ENCODE measurements at places on chromosomes 2 and 18.

- no peak for DNase-seq
Observed at GRCh38 chr2:2744958-2745715, 414.1 kb upstream of the MYT1L start.

DNA sequence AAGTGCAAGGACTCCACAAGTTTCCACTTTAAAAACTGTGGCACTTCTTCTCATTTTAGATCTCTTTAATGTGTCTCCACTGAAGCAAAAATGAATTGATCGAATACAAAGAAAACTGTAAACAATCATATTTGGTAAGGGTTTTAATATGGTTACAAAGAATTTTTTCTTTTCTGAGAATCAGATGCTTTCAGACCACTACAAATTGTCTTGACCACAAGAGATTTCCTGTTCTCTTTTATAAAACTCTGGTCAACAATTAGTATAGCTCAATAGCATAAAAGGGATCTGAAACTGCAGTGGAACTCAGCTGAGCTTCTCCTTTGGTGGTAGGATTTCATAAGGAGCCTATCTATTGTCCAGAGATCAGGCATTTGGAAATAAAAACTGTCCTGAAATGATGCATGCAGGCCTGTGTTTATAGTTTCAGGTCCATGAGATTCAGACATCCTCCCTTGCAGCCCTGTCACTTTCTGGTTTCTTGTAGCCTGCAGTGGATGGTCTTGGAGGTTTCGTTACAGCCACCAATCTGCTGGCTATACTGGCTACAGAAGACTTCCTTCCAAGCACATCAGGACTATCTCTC lies 120.0 kb downstream of the DOCK10 start:
- peak; percentile 79 for DNase-seq

- no peak for DNase-seq
Observed at GRCh38 chr2:219527076-219527394, 12.8 kb downstream of the ASIC4 start.

GRCh38 chr2:174729797-174730697 lies 34.2 kb downstream of the CHRNA1 start:
- DNase-seq: no peak

DNA sequence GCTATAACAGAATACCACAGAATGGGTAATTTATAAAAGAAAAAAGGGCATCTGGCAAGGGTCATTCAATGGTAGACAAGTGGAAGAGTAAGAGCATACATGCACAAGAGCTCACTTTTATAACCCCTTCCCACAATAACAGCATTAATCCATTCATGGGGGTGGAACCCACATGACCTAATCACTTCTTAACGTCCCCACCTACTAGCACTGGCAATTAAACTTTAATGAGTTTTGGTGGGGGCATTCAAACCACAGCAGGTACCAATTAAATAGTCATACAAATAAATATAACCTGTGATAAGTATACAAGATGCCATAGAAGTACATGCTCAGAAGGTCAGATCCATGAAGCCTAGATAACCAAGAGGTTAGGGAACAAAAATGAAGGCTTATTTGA lies 48.6 kb downstream of the ROCK1 start:
- no peak for DNase-seq

DNA sequence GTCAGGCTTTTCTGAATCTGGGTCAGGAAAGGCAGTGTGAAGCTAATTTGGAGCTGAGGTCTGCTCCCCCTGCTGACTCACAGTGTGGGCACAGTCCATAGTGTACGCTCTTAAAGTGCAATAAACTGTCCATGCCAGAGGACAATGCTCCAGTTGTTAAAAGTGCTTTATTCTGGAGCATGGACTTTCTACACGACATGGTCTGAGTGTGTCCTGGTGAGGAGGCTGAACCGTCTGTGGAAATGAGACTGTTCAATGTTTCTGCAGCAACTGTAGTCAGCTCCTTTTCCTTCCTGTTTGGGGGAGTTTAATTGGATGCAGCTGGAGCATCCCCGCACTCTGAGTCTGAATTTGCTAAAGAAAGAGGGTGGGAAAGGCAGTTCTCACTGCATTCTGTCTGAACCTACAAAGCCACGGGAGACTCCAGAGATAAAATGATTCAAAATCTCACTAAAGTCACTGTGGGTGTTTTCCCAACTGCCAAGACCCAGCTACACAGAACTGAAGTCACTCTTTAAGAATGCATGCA lies 110.2 kb upstream of the TRIB2 start:
- no peak for DNase-seq

GRCh38 chr2:195677884-195678283 lies 20.9 kb downstream of the SLC39A10 start:
- no peak for DNase-seq

- DNase-seq: no peak
Observed at GRCh38 chr18:919078-919477, 14.4 kb downstream of the ADCYAP1 start.

DNA sequence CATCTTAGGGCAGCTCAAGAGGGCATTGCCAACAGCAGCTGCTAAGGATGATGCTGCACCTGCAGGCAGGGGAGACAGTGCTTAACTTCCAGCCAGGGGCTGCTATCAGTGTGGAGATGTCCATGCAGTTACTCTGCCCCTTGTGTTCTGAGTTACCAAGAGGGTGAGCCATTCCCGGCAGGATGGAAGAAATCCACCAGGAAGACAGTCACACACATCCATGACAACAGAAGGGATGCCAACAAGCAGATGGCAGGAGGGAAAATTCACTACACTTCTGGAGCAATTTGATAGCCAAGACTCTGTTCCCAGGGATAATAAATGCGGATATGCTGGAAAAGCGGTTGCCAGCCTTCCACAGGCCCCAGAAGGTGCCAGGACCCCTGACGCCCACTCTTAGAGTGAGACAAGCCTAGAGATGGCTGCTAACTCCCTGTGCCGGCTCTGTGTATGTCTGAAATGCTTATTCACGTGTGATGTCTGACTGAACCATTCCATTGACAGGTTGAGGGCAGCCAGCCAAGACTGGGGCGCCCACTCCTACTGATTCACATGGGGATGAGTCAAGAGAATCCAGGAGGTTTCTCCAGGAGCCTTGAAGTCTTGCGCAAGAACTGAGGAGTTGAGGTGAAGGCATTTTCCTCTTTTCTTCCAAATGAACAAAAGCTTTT lies 24.5 kb downstream of the LOXHD1 start:
- no peak for DNase-seq

GRCh38 chr2:46171411-46171953 lies 125.7 kb upstream of the EPAS1 start:
- DNase-seq: no peak

DNA sequence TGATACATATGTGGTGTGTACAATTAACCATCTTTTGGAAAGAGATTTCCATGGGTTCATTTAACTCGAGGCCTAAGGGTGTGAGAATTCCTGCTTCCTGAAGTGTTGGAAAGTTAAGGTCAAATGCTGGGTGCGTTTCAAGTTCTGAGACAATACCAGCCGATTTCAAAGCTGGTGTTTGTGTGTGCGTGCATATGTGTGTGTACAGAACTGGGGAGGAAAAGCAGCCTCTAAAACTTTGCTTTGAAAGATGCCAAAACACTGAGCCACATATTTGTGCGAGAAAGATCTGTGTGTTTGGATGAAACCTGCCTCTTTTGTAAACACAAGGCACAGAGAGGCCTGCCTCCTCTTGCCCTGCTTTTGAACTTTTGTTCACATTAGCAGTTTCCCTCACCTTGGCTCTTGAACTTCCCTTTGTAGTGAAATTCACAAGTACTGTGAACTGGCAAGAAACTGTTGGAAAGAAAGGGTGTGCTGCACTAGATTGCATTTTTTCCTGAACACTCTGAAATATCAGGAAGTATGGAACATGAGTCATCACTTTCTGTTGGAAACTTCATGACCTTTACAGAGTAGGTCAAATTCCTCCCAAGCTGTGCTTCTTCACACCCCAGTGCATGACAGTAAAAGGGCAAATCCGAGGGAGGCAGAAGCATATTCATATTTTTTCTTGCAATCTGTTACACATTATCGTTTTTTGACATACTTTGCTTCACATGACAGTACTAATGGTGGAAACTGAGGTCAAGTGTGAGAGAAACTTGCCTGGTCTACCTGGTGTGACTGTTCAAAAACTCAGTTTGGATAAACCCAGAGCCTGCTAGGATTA lies 20.0 kb upstream of the CAVIN2 start:
- no peak for DNase-seq

- DNase-seq: peak; percentile 63
Observed at GRCh38 chr2:8684878-8685696, 3.2 kb downstream of the ID2 start.

DNA sequence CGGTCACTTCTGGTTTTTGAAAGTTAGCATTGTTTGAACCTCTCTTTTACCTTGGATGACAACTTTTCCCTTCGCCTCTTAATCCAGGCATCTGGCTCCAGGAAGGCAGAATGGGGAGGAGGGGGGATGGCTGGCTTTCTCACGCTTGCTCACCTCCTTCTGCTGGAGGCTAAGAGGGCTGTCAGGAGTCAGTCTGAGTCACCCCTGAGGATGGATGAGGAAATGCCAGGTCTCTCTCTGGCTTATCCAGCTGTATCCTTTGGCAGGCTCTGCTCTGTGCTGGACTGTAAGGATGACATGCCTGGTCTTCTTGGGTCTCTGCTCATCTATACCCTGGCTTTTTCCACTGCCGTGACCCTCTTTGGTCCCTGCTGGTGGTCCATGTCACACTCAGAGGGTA lies 142.9 kb upstream of the GYPC start:
- DNase-seq: no peak

- DNase-seq: peak; percentile 73
Observed at GRCh38 chr2:206274434-206275311, at the start of gene ZDBF2. TSS of gene ZDBF2 (plus strand) at chr2:206274663. CDS start at chr2:206281850, 7,187 bp downstream.

DNA sequence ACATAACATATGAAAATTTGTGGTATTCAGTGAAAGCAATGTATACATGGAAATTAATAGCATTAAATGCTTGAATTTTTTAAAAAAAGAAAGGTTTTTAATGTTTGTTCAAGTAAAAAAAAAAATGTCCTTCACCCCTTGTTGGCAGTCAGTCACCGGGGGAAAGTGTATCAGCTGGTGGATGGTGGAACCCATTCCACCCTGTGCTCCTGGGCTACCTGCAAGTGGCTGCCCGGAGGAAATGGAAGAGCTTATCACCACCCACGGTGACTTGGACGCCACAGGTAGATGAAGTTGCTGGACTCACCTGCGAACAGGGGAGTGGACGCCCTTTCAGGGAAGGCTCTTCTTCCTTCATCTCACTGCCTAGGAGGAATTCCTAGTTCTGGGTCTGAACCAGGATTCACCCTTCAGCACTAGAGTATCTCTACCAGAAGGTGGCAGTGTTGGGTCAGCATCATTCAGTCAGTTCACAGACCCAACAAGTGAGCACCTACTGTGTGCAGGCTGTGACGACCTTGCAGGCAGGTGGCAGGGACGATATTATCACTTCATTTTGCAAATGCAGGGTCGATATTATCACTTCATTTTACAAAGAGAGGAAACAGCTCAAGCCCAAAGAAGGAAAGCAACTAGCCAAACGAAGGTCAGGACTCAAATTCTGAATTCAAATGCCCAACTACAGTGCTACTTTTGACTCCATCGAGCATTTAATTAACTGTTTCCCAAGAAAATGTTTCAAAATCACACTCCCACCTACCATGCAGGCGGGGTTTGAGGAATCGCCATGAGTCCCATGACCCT lies 35.8 kb downstream of the CIB4 start:
- peak; percentile 27 for DNase-seq

DNA sequence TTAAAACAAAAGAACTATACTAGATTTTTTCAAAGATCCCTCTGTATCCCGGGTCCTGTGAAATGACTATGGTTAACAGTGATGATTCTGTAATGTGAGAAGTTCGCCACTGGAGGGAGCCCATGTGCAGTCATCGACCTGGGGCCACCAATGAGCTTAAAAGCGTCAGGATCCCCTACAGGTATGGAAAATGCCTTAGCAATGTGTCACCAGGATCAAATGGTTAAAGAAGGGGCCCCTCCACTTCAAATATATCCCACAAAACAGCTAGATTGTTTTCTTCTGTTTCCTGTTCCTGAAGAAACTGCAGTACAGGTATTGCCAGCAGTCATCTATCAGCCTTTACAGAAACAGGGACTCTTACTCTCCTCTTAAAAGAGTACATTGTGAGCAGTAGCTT lies 15.3 kb downstream of the CHRNA1 start:
- DNase-seq: peak; percentile 57

- DNase-seq: no peak
Observed at GRCh38 chr2:6639929-6640620, 225.6 kb downstream of the CMPK2 start.

DNA sequence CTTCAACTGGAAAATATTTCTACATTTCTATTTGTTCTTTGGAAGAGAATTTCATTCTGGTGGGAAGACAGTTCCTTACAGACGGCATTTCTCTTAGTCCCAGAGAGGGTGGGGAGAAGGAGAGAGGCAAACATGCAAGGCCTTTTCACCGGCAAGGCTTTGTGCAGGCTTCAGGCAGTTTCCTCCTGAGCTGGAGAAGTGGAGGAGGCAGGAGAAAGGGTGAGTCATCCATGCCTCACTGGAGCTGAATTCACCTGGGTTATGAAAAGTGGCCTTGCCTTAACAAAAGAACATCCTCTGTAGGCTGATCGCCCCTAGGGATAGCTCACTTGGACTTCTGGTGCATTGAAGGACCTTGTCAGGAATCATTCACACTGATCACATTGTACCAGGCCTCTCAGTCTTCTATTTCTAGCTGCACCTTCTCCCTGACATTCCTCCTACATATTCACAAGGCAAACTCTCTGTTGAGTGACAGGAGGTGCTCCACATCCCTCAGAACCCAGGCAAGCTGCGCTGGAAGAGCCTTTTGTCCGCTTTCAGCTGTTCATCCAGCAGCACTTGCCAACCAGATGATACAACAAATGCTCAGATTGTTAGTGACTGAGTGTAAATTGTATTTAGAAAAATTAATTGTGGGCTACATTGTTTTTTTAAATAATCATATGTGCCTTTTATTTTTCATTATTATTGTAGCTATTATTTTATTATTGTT lies 796.1 kb downstream of the DCDC2C start:
- DNase-seq: no peak

- no peak for DNase-seq
Observed at GRCh38 chr2:227474410-227474809, 2.5 kb downstream of the AGFG1 start.

DNA sequence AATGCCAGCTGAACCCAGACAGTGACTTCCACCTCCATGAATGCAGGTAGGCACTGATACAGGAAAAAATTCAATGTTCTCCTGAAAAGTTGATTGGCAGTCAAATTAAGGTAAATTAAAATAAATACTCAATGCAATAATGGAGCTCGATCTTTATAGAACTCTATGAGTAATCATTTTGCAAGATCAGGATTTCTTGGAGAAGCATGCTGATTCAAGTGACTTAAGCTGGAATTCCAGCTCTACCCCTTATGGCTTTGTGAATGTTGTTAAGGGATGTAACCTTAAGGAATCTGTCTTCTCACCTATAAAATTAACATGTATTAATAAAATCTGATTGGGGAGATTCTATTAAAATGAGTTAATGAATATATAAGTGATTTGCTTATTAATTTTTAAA lies 145.1 kb downstream of the QPCT start:
- no peak for DNase-seq

GRCh38 chr18:79318142-79318673 lies 77.5 kb upstream of the NFATC1 start:
- no peak for DNase-seq

- no peak for DNase-seq
Observed at GRCh38 chr2:233428008-233428407, 73.7 kb downstream of the DGKD start.

GRCh38 chr2:167928434-167928833 lies 319.0 kb downstream of the STK39 start:
- DNase-seq: no peak

Data from MM.1S (cell line).